Occipital lobe (tissue), 3 donors: ENCODE measurements at places on chromosomes 4 and X. TPM values are rescaled to one million over a fixed set of nuclear protein-coding genes. Genes with fewer than 3 reads are reported as not detected.

DNA sequence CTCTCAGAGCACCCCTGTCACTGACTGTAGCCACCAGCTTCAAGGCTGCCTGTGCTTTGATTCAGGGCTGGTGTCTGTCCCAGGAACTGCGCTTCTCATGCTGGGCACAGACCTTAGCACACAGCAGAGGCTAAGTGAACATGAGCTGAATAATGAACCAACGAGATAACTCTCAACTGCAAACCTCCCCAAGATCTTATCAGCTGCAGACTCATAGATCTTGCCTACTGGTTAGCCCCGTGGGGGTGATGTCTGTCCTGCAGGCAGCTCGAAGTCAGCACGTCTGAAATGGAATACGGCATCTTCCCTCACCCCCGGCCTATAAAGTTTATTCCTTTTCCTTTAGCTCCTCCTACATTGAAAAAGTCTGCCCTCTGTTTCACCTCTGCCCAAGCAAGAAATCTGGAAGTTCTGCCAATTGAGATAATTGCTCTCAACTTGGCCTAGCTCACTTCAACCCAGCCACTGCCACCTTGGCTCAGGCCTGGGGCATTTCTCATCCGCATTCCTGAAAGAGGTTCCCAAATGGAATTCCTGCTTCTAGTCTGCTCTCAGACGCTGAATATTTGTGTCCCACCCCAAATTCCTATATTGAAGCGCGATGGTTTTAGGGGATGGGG is 73.7 kb downstream of the GATB start:
- DNase-seq: no peak

DNA sequence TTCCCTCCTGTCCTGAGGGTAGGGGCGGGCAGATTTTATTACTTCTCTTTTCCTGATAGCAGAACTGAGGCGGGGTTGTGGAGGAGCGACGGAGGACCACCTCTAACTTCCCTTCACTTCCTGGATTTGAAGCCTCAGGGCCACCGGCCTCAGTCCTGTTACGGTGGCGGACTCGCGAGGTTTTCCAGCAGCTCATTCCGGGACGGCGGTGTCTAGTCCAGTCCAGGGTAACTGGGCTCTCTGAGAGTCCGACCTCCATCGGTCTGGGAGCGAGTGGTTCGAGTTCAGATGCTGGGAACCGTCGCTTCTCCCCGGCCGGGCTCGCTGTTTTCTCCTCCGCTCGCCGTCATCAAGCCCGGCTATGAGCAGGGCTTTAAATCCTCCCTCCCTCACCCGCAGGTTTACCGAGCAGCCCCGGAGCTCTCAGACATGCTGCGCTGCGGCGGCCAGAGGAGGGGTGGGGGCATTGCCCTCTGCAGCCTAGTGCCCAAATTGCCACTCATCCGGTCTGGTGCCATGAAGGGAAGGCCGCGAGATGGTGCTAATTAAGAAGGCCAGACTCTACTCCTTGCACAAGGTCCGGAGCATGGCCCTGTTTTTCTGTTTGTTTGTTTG is 23.3 kb downstream of the HAND2 start:
- no peak for DNase-seq

The VEGFD gene
- total RNA-seq: not detected

The MAGEE2 gene
- total RNA-seq: 4.4 TPM
